ENCODE measurements at places on chromosomes 1 and 21. TPM values are rescaled to one million over a fixed set of nuclear protein-coding genes. Genes with fewer than 3 reads are reported as not detected.

FGR gene
- total RNA-seq = 8.4 TPM

TMPRSS15 gene
- total RNA-seq = under 0.01 TPM

UBL4B gene
- not detected for total RNA-seq

EPHA2 gene
- total RNA-seq = 1.4 TPM

ALDH4A1 gene
- total RNA-seq = 12.3 TPM

PYHIN1 gene
- total RNA-seq = 8.6 TPM

IBA57 gene
- total RNA-seq = 4.2 TPM

PCAT6 gene
- total RNA-seq = 0.19 TPM

SLC22A15 gene
- 0.52 TPM for total RNA-seq

CCDC27 gene
- total RNA-seq = not detected

NR1I3 gene
- not detected for total RNA-seq

DNAI4 gene
- total RNA-seq = 14.3 TPM

TTC24 gene
- 12.9 TPM for total RNA-seq

IL22RA1 gene
- not detected for total RNA-seq

SLC45A1 gene
- 0.09 TPM for total RNA-seq

NPHS2 gene
- total RNA-seq = 0.05 TPM

BTBD8 gene
- total RNA-seq = 2.9 TPM

OPRD1 gene
- total RNA-seq = 0.05 TPM

NR5A2 gene
- 0.76 TPM for total RNA-seq

CASZ1 gene
- total RNA-seq = 1.8 TPM

PPIAL4G gene
- total RNA-seq = 0.05 TPM

LRRC38 gene
- total RNA-seq = 0.19 TPM

ITGB2 gene
- total RNA-seq = 134 TPM

SCAMP3 gene
- 29.1 TPM for total RNA-seq

AIRE gene
- 11.9 TPM for total RNA-seq

TTC34 gene
- 0.09 TPM for total RNA-seq

RHD gene
- 0.61 TPM for total RNA-seq

KRTAP19-1 gene
- total RNA-seq = not detected

KRTAP12-1 gene
- not detected for total RNA-seq

FOXD2 gene
- total RNA-seq = 0.05 TPM

MAD2L2 gene
- 61.6 TPM for total RNA-seq

CHI3L1 gene
- total RNA-seq = 7.4 TPM

S100A8 gene
- total RNA-seq = 291 TPM

CLCA4 gene
- 0.05 TPM for total RNA-seq

GCSAML gene
- total RNA-seq = 0.42 TPM

NEXN gene
- 0.52 TPM for total RNA-seq

CCDC185 gene
- total RNA-seq = not detected

GFI1 gene
- 38.8 TPM for total RNA-seq

IFI44L gene
- total RNA-seq = 49.1 TPM

SH2D1B gene
- total RNA-seq = 0.47 TPM

SERTAD4 gene
- total RNA-seq = 0.33 TPM

ENO1 gene
- 1,073 TPM for total RNA-seq

NPR1 gene
- total RNA-seq = 2.5 TPM

FBLIM1 gene
- 1.6 TPM for total RNA-seq

TP73 gene
- total RNA-seq = 2.6 TPM

PRRX1 gene
- 17.1 TPM for total RNA-seq

BARHL2 gene
- not detected for total RNA-seq

B3GALT2 gene
- total RNA-seq = 0.38 TPM

APH1A gene
- 74.2 TPM for total RNA-seq

CD1E gene
- 964 TPM for total RNA-seq

IQGAP3 gene
- 2.5 TPM for total RNA-seq

LAD1 gene
- total RNA-seq = 9.1 TPM

PEX19 gene
- total RNA-seq = 29.0 TPM

RORC gene
- total RNA-seq = 56.8 TPM

ACTA1 gene
- total RNA-seq = 1.5 TPM

CA6 gene
- 1.5 TPM for total RNA-seq

KIF1B gene
- total RNA-seq = 5.5 TPM

FCGR3B gene
- 2.0 TPM for total RNA-seq
